KBM-7 (cell line): ENCODE measurements at places on chromosomes 3 and 15.

GRCh38 chr3:10268930-10269329 lies 20.7 kb downstream of the TATDN2 start:
- DNase-seq, result no peak

DNA sequence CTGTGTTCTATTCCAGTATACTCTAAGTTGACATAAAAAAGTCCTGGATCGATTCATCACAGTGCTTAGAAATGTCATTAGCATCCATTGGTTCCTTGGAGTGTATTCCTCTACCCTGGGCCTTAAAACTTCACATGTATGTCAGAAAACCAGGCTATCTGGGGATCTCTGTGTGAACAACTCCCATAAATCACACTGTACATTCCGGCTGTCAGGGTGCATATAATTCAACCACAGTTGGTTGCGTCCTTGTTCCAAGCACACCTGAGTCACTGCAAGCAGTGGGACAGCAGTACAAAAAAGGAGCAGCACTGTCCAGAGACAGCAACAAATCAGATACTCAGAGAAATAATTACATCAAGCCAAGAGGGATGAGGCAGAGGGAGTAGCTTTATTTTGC lies 52.4 kb downstream of the PDZRN3 start:
- no peak for DNase-seq

GRCh38 chr15:45179221-45179985 lies 8.4 kb downstream of the SHF start:
- DNase-seq, result peak; percentile 53

DNA sequence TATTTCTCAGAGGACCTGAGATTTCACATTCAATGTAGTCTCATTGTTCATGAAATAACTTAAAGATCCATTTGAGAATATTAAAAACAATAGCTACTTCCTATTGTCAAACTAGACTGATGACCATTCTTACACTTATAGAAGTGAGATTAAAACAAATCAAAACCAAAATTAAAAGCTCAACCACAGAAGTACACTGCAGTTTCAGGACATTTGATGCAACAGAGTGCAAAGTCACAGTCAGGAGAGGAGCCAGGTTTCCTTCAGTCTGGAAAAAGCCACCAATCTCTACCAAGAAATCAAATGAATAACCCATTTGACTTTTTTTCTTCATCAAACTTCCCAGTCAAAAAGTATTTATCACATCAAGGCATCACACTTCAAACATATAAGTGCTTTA lies 5.5 kb downstream of the CCPG1 start:
- DNase-seq, result no peak

DNA sequence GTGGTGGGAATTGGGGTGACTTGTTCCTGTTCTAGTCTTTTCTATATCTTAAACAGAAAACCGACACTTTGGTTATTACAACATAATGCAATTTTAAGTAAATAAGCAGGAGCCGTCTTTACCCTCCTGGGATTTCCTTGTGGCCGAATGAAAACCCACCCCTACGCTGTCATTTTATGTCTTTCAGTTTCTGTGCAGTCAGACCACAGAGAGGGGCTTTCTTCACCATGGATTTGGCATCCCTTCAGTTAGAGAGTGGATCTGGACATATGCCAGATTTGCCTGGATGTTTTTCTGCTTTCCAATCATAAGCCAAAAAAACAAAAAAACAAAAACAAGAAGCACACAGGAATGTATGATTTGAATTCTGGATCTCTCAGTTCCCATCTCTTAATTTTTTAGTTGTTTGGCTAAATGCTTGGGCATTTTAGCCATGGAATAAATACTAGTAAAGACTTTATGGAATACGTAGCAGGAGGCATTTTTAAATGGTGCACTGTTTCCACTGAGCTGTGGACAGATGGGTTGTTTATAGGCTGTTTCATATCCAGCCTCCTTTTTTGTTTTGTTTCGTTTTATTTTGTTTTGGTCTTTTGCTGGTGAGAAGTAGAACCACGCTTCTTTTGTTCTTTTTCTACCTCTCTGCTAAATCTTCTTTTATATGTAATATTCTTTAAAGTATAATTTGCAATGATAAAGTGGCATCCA lies 272.9 kb downstream of the FEZF2 start:
- DNase-seq, result no peak

DNA sequence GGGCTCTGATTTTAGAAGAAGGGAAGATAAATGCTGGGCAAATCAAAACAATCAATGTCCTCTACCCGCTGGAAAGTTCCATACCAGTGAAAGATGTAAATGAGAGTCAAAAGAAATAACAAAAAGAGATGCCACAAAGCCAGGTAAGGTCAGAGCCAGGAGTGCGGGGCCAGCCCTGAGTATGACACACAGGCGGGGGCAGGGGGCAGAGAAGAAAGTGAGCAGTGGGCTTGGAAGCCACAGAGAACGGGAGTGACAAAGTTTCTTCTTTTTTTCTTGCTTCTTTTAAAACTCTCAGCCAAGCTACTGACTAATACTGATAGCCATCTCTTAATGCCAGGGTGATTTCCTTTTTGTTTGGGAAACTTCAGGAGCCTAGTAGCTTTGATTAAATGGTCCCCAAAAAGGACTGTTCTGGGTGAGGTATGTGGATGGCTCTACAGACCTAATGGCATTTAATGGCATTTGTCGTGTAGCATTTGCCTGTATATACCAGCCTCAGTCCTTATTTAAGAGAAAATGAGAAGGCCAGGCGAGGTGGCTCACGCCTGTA lies 23.1 kb upstream of the TSEN2 start:
- DNase-seq, result no peak

DNA sequence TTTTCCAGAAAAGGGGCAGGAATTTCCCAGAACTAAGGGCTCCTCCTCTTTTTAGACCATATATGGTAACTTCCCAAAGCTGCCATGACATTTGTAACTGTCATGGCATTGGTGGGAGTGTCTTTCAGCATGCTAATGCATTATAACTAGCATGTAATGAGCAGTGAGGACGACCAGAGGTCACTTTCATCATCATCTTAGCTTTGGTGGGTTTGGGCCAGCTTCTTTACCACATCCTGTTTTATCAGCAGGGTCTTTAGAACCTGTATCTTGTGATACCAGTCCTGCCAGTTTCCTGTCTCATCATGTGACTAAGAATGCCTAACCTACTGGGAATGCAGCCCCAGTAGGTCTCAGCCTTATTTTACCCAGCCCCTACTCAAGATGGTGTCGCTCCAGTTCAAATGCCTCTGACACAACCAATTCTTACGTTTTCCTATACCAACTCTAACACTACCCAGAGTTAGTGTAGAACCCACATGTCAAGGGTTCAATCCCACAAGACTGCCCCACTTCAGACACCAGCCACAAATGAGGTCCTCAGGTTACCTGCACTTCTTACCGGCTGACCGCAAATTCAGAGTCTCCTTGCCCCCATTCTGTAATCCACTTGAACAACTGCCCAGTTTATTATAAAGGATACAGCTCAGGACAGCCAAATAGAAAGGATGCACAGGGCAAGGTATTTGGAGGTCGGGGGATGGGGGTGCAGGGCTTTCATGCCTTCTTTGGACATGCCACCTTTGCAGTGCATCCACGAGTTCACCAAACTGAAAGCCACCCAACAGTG lies 17.7 kb downstream of the FOXB1 start:
- peak; percentile 64 for DNase-seq

DNA sequence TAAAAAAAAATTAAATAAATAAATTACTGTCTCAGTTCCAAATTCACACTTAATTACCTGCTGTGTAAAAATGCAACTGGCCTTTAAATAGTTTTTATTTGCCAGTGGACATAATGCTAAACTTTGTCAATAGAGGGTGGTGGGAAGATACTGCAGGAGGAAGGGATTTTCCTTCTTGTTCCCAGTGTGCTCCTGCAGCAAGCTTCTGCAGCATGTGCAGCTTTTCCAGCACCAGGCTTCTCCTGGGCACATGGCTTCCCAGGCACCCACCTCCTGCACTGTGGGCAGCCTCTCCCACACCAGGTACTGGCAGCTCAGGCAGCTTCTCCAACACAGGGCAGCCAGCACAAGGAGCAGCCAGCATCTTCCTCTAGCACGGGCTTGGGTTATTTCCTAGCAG lies 29.6 kb upstream of the BBX start:
- no peak for DNase-seq

DNA sequence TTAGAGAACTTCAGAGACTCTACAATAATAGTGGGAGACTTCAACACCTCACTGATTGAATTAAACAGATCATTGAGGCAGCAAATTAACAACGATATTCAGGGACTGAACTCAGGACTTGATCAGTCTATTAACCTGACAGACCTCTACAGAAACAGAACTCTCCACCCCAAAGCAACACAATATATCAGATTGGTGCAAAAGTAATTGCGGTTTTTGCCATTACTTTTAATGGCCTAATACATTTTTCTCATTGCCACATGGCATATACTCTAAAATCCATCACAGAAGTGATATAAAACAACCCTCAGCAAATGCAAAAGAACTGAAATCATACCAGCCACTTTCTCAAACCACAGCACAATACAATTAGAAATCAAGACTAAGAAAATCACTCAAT lies 298.1 kb upstream of the SGO1 start:
- DNase-seq, result no peak
